ENCODE measurements at places on chromosomes 5 and 9. TPM values are rescaled to one million over a fixed set of nuclear protein-coding genes. Genes with fewer than 3 reads are reported as not detected.

- H3K27me3 ChIP-seq, result no peaks in the 10 kb centered on the region
- no peaks in the 10 kb centered on the region for H3K4me1 ChIP-seq
- no peak overlapping the region for H3K4me3 ChIP-seq
- DNase-seq, result peak; percentile 34
- no peak overlapping the region for H3K27ac ChIP-seq
- no peaks in the 10 kb centered on the region for H3K36me3 ChIP-seq
Observed at GRCh38 chr5:86917117-86917579, 299.4 kb downstream of the COX7C start.

DNA sequence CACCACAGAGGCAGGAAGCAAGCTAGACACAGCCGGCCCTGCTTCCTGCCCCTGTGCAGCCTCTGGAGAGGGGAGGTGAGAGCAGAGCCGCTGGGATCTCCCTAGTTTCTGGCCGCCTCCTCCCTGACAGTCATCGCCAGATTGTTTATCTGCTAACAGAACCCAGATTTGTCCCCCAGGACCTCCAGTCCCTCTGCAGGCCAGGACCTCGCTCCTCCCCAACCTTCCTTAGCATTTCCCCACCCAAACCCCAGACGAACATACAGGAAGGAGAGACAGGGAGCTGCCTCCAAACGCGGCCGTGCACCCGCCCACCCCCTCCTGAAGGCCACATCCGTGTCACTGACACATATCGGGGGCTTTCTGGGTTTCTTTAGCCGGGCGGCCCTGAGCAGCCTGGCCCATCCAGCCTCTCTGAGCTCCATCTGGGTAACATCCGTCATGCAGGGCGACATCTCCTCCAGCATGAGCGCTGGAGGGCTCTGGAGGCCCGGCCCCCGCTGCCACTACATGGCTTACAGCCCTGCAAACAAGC, 47.5 kb downstream of the DBH start:
- no peaks in the 10 kb centered on the region for H3K36me3 ChIP-seq
- peak; percentile 34 for DNase-seq
- no peaks in the 10 kb centered on the region for H3K27me3 ChIP-seq
- H3K4me1 ChIP-seq, result peaks cover 14% of the 10 kb centered on the region

- peaks cover 9% of the 10 kb centered on the region for H3K4me1 ChIP-seq
- H3K27me3 ChIP-seq, result no peaks in the 10 kb centered on the region
- no peak overlapping the region for H3K4me3 ChIP-seq
- H3K36me3 ChIP-seq, result peaks cover 10% of the 10 kb centered on the region
Observed at GRCh38 chr9:76181020-76181641, 213.1 kb downstream of the RFK start.

DNA sequence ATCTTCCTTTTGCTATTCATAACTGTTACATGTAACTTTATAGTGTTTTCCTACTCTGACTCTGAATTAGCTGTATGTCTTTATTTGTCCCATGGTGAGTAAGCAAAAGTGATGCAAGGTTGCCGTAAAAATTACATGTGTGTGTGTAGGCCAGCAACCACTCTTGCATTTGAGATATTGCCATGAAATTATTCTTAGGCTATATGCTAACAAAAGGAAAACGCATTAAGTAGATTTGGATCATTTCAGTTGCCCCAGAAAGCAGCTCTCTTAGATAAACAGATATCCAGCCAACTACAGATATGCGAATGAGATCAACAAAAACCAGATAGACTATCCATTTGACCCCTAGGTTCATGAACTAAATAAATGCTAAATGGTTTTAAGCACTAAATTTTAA, 73.6 kb downstream of the CYLC2 start:
- H3K27ac ChIP-seq, result no peak overlapping the region
- H3K4me3 ChIP-seq, result no peak overlapping the region

DNA sequence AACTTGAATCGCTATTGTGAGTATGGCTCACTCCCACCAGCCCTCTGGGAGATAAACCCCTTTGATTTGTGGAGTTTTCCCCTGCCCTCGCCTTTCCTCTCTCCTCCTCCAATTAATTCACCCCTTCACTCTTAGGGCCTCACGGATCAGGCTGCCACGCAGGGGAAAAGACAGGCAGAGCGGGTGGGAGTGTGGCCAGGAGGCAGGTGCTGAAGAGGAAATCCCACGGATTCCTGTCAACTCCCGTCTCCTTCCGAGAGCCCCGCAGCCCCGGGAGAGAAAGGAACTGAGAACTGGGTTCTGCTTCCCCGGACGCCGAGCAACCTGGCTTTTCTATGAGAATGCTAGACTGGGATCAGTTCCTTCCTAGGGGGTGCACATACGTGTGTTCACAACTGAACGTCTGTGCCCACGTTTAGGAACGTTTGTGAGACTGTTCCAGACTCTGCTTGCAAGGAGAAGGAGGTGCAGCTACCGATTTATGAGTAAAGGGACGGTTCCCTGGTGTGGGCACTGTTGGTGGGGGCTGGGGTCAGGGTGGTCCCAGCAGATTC, 314.5 kb upstream of the TLE4 start:
- peaks cover 15% of the 10 kb centered on the region for H3K4me1 ChIP-seq
- H3K27me3 ChIP-seq, result no peaks in the 10 kb centered on the region
- no peaks in the 10 kb centered on the region for H3K36me3 ChIP-seq
- DNase-seq, result peak; percentile 75

DNA sequence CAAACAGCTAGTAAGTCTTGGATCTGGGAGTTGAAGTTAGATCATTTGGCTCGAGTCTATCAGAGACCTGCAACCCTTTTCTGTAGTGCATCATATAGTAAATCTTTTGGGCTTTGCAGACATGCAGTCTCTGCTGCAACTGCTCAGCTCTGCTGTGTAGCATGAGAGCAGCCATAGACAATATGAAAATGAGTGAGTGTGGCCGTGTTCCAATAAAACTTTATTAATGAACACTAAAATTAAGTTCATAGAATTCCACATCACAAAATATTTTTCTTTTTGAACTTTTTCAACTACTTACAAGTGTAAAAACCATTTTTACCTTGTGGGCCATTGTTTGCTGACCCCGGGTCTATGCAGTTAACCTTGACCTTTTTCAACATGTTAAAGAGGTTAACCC, 35.2 kb downstream of the ROPN1L start:
- H3K27ac ChIP-seq, result no peak overlapping the region
- no peaks in the 10 kb centered on the region for H3K27me3 ChIP-seq
- no peak overlapping the region for H3K4me3 ChIP-seq
- H3K4me1 ChIP-seq, result peaks cover 8% of the 10 kb centered on the region

DNA sequence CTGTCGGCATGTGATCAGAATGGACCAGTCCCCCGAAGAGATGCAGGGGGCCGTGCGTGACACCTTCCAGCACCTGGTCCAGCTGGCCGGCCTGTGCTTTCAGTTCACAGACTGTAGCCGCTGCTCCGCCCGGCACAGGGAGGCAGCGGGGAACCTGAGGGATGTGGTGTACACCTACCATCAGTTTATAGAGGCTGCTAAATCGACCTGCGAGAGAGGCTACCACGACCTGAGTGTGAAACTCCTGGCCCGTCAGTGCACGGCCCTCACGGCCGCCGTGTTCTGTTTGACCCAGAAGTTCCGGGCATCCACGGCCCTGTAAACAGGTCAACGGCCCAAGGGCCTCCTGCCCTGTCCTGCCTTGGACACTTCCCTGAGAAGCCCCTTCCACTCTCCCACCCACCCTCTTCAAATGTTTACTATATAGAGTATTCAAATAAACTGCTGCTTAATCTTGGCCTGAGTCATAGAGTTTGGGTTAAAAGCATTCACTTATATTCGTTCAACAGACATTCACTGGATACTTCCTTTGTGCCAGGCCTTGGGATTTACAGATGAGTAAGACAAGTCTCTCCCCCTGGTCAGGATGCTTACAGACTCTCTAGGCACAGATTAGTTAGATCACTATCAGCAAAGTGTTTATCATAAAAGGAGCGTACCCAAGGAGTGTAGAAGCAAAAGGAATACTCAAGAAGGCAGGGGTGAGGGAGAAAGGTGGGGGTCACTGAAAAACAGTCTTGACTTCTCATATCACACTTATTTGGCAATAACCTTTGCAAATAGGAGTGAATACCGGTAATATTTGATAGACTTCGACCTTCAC, 6.9 kb upstream of the TRMT10B start:
- peak; percentile 19 for DNase-seq
- H3K36me3 ChIP-seq, result no peaks in the 10 kb centered on the region
- H3K27me3 ChIP-seq, result no peaks in the 10 kb centered on the region
- H3K4me3 ChIP-seq, result no peak overlapping the region
- no peak overlapping the region for H3K27ac ChIP-seq
- peaks cover 17% of the 10 kb centered on the region for H3K4me1 ChIP-seq

DNA sequence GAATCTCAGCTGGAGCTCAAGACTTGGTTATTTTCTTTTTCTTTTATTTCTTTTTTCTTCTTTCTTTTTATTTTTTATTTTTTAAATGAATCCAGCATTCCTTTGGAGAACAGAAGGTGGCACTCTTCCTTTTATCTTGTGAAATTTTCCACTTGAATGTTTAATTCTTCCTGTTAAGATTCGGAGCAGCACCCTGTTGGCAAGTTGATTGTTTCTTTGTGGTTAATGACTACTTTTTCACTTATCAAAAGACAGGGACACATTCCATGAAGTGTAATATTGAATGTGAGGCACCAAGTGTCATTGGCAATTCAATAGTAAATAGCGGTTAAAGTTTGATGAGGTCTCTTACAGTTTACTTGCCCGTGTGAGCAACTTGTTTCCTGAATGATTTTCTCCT, 240.5 kb upstream of the CHD1 start:
- DNase-seq, result peak; percentile 43
- no peaks in the 10 kb centered on the region for H3K4me1 ChIP-seq
- H3K27me3 ChIP-seq, result no peaks in the 10 kb centered on the region
- H3K36me3 ChIP-seq, result no peaks in the 10 kb centered on the region

GRCh38 chr5:111401906-111402305, 110.4 kb downstream of the STARD4 start:
- H3K27ac ChIP-seq, result no peak overlapping the region
- H3K4me3 ChIP-seq, result no peak overlapping the region

GRCh38 chr5:64595031-64595855, 89.4 kb downstream of the RGS7BP start:
- H3K27ac ChIP-seq, result no peak overlapping the region
- no peaks in the 10 kb centered on the region for H3K4me1 ChIP-seq
- no peaks in the 10 kb centered on the region for H3K36me3 ChIP-seq

- no peak for DNase-seq
- H3K36me3 ChIP-seq, result no peaks in the 10 kb centered on the region
- no peaks in the 10 kb centered on the region for H3K27me3 ChIP-seq
- no peak overlapping the region for H3K4me3 ChIP-seq
Observed at GRCh38 chr9:95816716-95817115, 58.8 kb upstream of the ERCC6L2 start.

DNA sequence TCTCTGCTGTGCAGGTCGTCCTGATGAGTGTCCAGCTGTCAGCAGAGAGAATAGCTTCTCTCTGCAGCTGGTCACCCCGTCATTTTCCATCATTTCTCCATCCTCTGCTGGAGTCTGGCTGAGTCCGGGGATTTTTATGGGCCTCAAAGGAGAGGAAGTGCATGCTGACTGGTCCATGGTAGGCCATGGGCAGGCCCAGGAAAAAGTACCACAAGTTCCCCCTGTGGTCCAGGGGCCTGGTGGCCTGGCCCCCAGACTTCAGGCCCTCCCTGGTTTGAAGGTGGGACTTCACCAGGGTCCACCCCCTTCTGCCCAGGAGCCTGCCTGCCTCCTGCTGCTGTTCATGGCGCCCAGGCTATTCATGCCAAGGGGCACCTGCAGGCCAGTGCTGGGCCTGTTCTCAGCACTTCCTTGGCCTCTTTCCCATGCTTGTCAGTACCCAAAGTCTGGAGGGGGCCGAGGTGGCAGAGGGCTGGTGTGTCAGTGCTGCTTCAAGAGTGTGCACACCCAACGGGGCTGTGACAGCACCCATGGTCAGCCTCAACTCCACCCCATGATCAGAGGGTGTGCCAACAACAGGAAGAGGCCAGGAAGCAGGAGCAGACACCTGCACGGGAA, 7.3 kb upstream of the MTMR12 start:
- no peak for DNase-seq
- no peak overlapping the region for H3K27ac ChIP-seq
- no peaks in the 10 kb centered on the region for H3K4me1 ChIP-seq
- no peaks in the 10 kb centered on the region for H3K27me3 ChIP-seq
- no peak overlapping the region for H3K4me3 ChIP-seq

DNA sequence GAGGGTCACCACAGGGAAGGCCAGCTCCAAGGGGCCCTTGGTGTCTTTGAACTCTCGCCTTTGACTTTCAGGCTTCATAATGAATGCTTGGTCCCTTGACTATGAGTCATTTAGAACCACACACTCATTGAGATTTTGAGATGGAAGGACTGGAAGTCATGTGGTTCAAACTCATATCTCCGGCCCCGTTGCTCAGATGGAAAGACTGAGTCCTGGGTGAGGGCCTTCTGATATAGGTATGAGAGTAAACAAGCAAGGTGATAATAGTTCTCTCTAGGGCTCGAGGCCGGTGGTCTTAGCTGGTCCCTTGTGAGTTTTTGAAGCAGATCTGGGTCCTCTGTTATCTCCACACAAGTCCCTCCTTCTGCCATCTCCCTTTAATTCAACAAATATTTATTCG, 210.6 kb downstream of the PAX5 start:
- H3K36me3 ChIP-seq, result no peaks in the 10 kb centered on the region
- H3K27me3 ChIP-seq, result no peaks in the 10 kb centered on the region
- no peak overlapping the region for H3K4me3 ChIP-seq
- no peak overlapping the region for H3K27ac ChIP-seq
- no peaks in the 10 kb centered on the region for H3K4me1 ChIP-seq
- no peak for DNase-seq

DNA sequence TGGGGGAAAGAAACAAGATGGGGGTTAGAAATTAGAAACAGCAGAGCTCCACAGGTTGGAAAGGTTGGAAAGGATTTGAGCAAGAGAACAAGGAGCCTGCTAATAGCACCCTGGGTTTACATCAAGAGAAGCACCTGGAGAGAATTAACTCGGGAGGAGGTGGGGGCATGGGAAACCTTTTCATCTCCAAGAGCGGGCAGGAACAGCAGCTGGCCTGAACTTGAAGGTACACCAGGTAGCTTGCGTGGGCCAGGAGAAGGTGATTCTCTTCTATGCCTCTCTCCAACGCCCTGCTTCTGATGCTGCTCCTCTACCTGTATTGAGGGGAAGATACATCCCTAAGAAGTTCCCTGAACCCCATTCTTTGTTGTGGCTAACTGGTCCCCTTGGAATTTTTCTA, 37.1 kb upstream of the GLRX start:
- no peak for DNase-seq
- H3K27ac ChIP-seq, result no peak overlapping the region
- H3K27me3 ChIP-seq, result no peaks in the 10 kb centered on the region
- no peak overlapping the region for H3K4me3 ChIP-seq
- H3K4me1 ChIP-seq, result peaks cover 27% of the 10 kb centered on the region

DNA sequence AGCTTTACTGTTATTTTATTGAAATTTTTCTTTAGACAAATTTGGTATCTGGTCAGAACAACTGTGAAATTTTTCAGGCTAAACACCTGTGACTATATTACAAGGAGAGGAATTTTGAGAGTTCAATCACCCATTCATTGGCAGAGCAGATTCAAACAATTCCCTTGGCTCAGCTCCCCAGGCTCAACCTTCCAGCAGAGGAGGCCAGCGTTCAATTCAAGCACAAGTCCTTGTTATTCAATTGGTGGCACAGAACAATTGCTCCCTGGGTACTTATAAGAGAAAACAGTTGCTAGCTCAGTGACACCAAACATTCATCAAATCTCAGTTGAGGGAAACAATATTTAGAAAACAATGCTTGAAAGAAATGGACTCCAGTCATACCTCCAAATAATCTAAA, 83.3 kb downstream of the SUSD1 start:
- DNase-seq, result peak; percentile 63
- no peak overlapping the region for H3K4me3 ChIP-seq
- H3K27me3 ChIP-seq, result no peaks in the 10 kb centered on the region
- H3K4me1 ChIP-seq, result no peaks in the 10 kb centered on the region

Gene STKLD1
- 1.7 TPM for total RNA-seq

Gene GPR150
- not detected for total RNA-seq

Gene LRRC19
- not detected for total RNA-seq

Gene TNFSF8
- not detected for total RNA-seq

Gene LCN9
- total RNA-seq, result not detected

Gene C5orf46
- 0.38 TPM for total RNA-seq

Gene BTNL8
- not detected for total RNA-seq

Gene SCGB3A2
- total RNA-seq, result not detected
